Stimulated activated CD4-positive, alpha-beta T cell treated with anti-CD3 and anti-CD28 coated beads, TNF-alpha, amount 100 ng/mL, for 1 hour (primary cell): ENCODE measurements at places on chromosomes 12 and 14.

- no peak for DNase-seq
These were observed 578.7 kb upstream of the SEL1L start for GRCh38 chr14:82112210-82112839.

- DNase-seq = no peak
These were observed 14.3 kb downstream of the POMT2 start for GRCh38 chr14:77306416-77306815.

DNA sequence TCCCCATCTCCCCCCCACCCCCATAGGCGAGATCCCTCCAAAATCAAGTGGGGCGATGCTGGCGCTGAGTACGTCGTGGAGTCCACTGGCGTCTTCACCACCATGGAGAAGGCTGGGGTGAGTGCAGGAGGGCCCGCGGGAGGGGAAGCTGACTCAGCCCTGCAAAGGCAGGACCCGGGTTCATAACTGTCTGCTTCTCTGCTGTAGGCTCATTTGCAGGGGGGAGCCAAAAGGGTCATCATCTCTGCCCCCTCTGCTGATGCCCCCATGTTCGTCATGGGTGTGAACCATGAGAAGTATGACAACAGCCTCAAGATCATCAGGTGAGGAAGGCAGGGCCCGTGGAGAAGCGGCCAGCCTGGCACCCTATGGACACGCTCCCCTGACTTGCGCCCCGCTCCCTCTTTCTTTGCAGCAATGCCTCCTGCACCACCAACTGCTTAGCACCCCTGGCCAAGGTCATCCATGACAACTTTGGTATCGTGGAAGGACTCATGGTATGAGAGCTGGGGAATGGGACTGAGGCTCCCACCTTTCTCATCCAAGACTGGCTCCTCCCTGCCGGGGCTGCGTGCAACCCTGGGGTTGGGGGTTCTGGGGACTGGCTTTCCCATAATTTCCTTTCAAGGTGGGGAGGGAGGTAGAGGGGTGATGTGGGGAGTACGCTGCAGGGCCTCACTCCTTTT lies 2.7 kb downstream of the GAPDH start:
- DNase-seq = no peak

GRCh38 chr14:103562179-103562428 lies 353 bp downstream of the BAG5 start:
- no peak for DNase-seq
